ENCODE measurements at places on chromosomes 16 and 17.

DNA sequence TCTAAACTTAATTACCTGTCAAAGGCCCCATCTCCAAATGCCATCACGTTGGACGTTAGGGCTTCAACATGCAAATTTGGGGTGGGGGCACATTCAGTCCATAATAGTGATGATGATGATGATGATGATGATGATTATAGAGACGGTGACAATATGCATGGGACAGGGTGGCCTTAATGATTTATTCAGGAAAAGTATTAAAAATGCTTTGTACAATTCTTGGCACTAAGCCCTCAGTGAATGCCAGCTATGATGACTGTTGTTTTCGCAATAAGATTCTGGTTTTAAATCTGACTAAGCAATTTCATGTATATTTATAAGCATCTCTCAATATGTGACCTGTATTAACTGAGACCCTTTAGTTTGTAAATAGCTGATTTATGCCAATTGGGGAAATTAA lies 106.3 kb downstream of the C16orf95 start:
- no peak for DNase-seq

GRCh38 chr16:56983211-56983751 lies 6.1 kb upstream of the NLRC5 start:
- no peak for DNase-seq

DNA sequence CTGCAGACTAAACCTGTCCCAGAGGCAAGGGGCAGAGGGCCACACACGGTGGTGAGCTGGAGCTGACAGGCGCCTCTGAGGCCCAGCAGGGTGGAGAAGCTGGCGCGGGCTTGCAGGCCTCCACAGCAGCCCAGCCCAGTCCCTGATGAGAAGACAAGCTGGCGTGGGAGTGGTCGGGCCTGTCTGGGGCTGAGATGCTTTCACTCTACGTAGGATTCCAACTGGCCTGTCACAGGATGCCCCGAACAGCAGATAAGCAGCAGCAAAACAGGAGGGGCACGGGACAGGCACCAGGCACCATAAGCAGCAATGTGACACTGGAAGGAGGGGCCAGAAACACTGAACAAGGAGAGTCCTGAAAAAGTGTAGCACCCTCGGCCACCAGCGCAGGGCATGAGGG lies 40.1 kb downstream of the PEMT start:
- no peak for DNase-seq

DNA sequence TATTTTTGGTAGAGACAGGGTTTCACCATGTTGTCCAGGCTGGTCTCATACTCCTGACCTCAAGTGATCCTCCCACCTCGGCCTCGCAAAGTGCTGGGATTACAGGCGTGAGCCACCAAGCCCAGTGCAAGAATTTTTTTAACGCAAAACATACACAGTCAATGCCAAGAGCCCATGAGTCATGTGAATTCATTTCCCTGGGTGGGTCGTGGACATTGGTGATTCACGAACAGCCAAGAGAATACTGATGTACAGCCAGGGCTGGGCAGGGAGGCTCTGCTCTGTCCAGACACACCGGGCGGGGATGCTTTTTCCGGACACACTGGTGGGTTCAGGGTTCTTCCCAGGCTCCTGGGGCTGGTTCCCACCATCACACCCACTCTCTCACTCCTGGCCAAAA lies 17.7 kb downstream of the SLC38A8 start:
- DNase-seq: no peak

GRCh38 chr17:64507413-64507782 lies 621 bp downstream of the CEP95 start:
- DNase-seq: peak; percentile 61

- DNase-seq: no peak
Observed at GRCh38 chr17:72614871-72615626, 477.4 kb downstream of the SLC39A11 start.

DNA sequence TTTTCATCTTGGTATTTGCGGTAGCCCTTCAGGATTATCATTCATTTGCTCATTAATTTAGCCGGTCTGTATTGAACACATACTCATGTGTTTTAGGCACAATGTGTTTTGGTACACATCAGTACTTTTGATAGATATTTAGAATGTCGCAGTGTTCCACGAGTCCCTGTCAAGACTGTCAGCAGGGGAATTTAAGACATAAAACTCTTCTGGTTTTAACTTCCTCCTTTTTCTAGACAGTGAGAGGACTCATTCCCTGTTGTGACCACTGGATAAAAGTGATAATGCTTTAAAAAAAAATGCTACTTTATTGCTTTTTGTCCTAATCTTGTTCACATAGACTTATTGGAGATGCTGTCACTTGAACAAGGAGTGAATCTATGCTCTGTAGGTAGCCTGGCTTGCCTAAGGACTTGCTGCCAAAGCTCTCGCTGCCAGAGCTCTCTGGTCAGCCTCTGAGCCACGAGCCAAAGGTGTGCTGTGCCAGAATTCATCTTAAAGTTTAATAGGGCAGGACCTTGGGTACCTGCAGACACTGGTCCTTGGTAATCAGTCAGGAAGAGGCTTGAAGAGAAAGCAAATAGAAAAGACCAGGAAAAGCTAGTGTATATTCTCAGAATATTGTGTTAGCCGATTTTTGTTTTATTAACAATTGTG lies 5.4 kb downstream of the DCAF7 start:
- no peak for DNase-seq

GRCh38 chr16:4537376-4538343 lies 913 bp downstream of the CDIP1 start:
- DNase-seq: no peak

DNA sequence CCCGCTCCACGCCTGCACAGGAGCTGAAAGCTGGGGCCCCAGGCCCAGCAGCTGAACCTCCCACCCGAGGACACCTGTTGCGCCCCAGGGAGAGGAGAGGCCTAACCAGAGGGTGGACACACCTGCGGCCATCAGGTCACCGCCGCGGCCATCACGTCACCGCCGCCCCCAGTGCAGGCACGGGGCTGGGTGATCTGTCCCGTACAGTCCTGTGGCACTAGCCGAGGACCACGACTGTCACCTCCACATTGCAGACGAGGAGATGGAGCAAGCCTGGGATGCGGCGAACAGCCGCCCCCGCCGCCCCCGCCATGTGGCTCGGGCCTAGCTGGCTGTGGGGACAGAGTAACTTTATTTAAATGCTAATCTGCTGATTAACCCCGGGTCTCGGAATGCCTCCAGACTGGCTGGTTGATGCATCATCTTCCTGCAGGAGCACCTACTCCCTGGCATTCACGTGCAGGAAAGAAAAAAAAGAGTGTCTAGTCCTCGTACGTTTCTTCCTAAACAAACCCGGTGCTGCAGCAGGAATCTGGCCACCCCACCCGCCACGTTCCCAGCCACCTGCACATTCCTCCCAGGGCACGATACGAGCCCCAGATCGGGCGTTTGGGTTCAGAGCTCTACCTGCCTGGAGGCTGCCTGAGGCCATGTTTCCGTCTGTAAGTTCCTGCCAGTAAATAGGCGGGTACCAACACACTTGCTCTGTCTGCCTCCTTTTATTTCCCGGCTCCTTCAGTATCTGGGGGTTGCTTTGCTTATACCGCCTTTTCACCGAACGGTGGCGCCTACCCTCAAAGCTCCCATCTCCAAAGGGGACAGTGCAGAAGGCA lies 29.9 kb downstream of the PIEZO1 start:
- DNase-seq: no peak

DNA sequence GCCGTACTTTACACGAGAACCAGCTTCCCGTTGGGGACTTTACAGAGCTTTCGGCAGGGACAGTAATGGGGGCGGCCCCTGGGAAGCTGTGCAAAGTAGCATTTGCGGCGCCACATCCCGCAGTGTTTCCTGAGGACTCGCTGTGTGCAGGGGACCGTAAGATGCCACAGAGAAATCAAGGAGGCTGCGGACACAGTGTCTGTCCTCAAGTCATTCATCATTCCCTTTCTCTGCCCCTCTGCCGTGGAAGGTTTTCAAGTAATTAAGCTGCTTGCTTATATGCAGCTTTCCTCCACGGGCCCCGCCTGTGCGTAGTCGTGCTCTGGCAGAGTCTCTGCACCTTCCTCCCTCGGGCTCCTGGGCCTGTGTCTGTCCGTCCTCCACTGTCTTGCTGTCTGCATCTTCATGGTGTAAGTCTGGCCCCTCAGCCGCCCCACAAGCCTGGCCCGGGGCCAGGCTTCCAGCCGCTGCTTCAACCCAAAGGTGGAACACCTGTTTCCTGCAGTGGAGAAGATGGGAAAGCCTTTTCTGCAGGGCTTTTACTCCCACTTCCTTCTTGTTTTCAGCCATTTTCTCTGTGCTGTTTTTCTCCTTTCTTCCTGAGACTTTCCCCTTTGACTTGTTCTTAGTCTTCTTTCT lies 216.9 kb upstream of the CHMP6 start:
- DNase-seq: no peak

DNA sequence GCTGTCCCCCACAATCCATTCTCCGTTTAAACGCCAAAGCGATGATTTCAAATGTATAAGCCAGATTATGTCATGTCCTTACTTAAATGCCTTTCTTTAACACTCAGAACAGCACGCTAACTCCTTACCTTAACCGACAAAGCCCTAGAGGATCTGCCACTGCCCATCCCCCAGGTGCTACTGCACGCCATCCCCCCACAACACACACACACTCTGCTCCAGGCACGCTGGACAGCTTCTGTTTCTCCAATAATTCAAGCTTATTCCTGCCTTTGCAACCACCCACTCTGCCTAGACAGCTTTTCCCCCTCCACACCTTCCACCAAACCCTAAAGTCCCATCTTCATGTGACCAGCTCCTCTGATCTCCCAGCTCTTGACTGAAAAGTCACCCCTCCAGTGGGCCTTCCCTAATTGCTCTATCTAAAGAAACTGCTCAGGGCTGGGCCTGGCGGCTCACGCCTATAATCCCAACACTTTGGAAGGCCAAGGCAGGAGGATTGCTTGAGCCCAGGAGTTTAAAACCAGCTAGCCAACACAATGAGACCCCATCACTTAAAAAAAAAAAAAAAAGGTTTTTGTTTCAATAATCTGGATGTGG lies 38.9 kb upstream of the RPL38 start:
- no peak for DNase-seq

DNA sequence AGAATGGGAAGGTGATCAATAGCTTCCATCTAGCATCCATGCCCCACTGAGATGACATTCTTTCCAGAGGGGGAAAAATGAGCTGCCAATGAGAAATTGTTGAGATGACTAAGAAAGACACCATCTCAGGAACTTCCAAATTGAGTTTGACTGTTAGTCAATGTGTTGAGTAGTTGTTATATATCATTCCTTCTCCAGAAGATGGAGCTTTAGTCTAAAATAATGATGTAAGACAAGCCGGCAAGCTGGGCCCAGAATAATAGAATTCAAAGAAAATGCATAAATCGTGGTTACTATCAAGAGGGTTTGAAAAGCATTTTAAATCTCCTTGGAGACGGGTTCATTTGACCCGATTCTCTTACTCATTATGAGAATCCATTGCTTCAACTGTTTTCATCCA lies 71.0 kb upstream of the ATF7IP2 start:
- DNase-seq: peak; percentile 27

- no peak for DNase-seq
Observed at GRCh38 chr17:2146132-2146871, 91.4 kb downstream of the HIC1 start.
